ENCODE measurements at places on chromosomes 11 and 22.

- no peak for DNase-seq
Measured at GRCh38 chr22:46750530-46750800, 12.0 kb upstream of the TBC1D22A start.

- DNase-seq = no peak
Measured at GRCh38 chr22:22879675-22880155, 7.9 kb upstream of the IGLL5 start.

DNA sequence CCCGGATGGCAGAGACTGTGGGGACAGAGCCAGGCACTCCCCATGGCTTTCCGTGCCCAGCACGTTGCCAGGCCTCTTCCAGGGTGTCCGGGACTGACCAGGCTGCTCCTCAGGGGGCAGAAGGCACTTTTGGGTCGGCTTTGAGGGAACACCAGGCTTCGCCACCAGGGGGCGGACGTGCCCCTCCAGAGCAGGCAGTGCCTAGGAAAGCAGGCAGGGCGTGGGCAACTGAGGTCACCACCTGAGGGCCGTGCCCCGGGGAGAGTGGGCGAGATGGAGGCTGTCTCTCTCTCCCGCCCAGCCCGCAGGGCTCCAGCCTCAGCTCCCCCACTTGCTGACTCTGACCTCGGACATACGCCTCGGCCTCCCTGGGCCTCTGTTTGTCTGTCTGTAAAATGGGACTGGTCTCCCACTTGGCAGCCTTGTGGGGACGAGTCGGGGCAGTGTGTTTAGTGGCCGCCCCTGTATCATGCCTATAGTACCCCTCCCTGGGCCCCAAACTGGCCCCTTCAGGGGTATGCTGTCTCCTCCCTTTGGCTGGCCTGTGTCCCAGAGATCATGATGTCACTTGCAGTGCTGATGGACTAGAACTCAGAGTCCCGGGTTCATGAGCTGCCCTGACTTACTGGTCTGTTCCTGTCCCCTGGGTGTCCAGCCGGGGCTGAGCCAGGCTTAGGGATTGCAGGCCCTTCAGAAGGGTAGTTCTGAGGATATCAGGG, 4.4 kb upstream of the PRR5 start:
- DNase-seq = no peak

GRCh38 chr22:17332109-17332800, 37.0 kb upstream of the CECR2 start:
- DNase-seq = no peak

All from AG04449 (cell line).